ENCODE measurements at places on chromosomes 1 and 21.

- DNase-seq: no peak
Observed at GRCh38 chr1:19564366-19564765, 79.0 kb upstream of the CAPZB start.

- no peak for DNase-seq
Observed at GRCh38 chr1:35637401-35637809, 3.9 kb downstream of the PSMB2 start.

- DNase-seq: no peak
Observed at GRCh38 chr1:80706526-80706925, 1094.2 kb upstream of the ADGRL2 start.

GRCh38 chr1:36851087-36851486 is 183.2 kb downstream of the GRIK3 start:
- DNase-seq: no peak

GRCh38 chr1:158681606-158682005 is 4.9 kb downstream of the SPTA1 start:
- no peak for DNase-seq

GRCh38 chr1:32180186-32181060 is 948 bp downstream of the TXLNA start:
- DNase-seq: no peak

DNA sequence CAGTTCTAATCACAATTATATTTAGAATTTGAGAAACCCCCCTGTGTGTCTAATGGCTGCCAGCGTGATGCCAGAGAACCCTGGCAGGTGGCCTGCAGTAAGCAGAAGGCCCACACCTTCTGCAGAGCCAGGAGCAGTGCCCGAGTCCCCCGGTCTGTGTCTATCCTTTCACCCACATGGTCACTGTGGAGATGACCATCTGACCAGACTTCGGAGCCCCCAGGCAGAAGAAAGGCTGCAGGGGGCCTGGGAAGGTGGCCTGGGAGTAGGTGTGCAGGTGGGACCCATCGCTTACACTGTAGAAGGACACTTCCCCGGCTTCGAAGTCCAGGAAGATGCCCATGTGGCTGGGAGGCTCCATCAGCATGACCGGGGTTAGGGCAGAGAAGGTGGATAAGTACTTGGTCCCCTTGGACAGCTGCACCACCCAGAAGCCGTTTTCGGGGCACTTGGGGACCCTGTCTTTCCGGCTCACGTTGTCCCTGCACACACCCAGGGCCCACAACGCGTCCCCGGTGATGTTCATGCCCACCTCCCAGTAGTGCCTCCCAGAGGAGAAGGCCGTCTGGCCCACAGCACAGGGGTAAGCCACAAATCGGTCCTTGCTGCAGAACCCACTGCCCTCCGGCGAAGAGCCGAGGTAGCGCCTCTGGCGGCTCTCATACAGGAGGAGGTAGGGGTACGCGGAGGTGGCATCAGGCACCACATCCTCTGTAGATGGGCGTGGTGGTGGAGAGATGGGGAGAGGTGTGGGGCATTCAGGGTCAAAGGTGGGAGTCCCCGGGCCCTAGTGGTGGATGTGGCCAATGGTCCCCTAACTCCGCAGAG is 1.6 kb upstream of the TRIM11 start:
- DNase-seq: no peak

DNA sequence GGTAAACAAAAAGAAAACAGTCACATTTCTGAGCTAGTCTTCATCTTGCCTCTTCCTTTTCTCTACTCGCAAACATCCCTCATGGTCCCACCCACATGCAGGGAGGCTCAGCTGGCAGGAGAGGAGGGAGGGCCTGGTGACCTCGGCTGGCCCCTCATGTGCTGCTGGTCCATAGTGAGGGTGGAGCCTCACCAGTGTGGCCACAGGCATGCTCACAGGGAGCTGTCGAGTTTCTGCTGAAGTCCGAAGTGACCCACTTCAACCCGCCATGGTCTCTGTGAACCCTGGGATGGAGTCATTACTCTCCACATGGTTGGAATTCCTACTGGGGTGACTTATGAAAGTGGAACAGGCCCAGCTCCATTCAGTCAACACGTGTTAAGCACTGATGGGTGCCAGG is 253.4 kb downstream of the RHOU start:
- DNase-seq: no peak

GRCh38 chr1:159843459-159843858 is 16.8 kb downstream of the SLAMF8 start:
- no peak for DNase-seq

- no peak for DNase-seq
Observed at GRCh38 chr1:30521261-30521865, 202.0 kb downstream of the MATN1 start.

GRCh38 chr1:221230605-221231004 is 351.4 kb downstream of the HLX start:
- no peak for DNase-seq

DNA sequence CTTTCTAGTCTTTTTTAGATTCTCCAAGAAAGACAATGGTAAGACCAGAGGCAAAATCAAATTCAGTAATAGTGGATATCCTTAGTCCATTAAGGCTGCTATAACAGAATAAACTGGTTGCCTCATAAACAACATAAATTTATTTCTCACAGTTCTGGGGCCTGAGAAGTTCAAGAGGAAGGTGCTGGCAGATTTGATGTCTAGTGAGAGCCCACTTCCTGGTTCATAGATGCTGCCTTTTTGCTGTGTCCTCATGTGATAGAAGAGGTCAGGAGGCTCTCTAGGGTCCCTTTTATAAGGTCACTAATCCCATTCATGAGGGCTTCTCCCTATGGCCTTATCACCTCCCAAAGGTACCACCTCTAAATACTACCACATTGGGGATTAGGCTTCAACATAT is 31.5 kb upstream of the BTG3 start:
- no peak for DNase-seq

GRCh38 chr1:152917794-152918193 is 9.4 kb downstream of the IVL start:
- DNase-seq: no peak

- DNase-seq: peak; percentile 79
Observed at GRCh38 chr1:87151500-87152421, 176.9 kb upstream of the LMO4 start.

- no peak for DNase-seq
Observed at GRCh38 chr1:233944601-233945000, 40.1 kb downstream of the SLC35F3 start.

- DNase-seq: peak; percentile 96
Observed at GRCh38 chr1:178093494-178093950, 382 bp upstream of the RASAL2 start.

DNA sequence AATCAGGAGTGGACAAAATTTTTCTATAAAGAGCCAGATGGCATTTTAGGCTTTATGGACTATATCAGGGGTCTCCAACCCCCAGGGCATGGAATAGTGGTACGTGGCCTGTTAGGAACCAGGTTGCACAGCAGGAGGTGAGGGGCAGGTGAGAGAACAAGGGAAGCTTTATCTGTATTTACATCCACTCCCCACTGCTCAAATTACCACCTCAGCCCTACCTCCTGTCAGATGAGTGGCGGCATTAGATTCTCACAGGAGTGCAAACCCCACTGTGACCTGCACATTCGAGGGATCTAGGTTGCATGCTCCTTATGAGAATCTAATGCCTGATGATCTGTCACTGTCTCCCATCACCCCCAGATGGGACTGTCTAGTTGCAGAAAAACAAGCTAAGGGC is 13.9 kb downstream of the PHTF1 start:
- no peak for DNase-seq

- DNase-seq: no peak
Observed at GRCh38 chr1:12552111-12552888, 65.7 kb downstream of the DHRS3 start.

- DNase-seq: no peak
Observed at GRCh38 chr1:21553116-21553926, 44.1 kb downstream of the ALPL start.

DNA sequence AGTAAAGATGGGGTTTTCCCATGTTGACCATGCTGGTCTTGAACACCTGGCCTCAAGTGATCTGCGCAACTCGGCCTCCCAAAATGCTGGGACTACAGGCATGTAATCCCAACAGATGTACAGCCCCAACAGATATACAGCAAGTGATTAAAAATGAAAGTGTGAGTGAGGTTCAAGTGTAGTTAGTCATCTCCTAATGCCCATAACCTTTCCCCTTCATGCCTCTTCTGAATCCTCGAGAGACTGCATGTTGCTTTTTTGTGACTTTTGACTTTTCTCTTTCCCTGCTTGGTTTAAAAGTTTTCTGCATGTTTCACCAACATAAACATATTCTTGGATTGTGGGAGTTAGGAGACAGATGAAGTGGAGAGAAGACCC is 31.2 kb downstream of the KCNK2 start:
- no peak for DNase-seq

DNA sequence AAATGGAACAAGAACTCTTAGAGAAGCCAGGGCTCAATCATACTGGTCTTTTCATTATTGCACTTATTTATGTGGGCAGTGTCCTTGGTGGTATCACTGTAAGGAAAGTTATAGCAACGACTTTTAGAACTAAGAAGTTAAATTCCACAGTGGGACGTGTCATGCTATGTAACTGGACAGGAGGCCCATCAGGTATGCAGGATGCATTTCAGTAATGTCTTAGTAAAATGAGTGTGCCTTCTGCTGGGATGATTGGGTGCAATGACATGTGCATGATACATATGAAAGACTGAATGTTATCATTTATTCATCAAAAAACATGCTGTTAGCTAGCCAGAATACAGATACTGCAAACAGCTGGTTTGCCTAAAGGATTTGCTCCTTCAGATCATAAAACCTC is 6.9 kb upstream of the ATP1B1 start:
- no peak for DNase-seq

GRCh38 chr1:199913318-199913717 is 114.2 kb upstream of the NR5A2 start:
- DNase-seq: no peak
